WERI-Rb-1 (cell line): ENCODE measurements at places on chromosomes 13 and 19.

GRCh38 chr13:41224113-41225110, 30.0 kb upstream of the KBTBD7 start:
- DNase-seq = no peak

- DNase-seq = no peak
These were observed 3.7 kb upstream of the TUBA3C start for GRCh38 chr13:19185086-19185864.

GRCh38 chr13:39768962-39769361, 113.5 kb downstream of the COG6 start:
- no peak for DNase-seq

DNA sequence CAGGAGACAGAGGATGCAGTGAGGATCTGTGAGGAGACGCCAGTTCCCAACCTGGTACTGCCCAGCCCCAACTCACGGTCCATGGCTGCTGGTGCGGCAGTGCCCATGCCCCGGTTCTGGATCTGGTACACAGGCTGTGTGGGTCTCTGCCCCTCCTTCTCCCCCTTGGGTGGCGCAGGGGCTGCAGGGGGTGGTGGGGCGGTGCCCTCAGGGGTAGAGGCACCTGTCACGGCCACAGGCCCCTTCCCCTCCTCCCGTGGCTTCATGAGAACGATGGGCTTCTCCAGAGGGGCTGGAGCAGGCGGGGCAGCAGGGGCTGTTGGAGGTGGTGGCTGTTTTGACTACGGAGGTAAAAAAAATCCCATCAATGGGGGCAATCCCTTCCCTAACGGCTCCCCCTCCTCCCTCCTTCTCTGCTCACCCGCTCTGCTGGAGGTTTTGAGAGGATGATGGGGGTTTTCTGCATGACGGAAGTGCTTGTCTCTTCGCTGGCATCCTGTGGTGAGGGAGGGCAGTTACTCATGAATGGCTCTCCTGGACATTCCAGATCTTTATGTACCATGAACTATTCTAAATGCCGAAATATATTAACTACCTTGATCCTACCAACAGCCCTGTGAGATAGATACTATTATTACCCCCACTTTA, 7.1 kb downstream of the SMG9 start:
- no peak for DNase-seq

DNA sequence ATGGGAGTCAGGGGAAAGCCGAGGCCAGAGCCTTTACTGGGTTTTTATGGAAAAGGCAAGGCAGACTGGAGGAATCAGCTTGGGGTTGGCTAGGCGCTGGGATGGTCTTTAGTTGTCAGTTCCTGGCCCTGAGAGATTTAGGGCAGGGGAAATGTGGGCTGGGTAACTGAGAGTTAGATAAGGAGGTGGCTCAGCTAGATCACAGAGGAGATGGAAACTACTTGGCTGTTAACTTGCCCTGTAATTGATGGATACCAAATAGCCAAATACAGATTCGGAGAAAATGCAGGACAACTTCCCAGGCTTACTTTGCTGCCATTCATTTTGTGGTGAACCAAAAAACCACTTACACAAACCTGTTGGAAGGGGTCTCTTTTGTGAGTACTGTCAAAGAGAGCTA, 54.0 kb downstream of the LRCH1 start:
- DNase-seq = no peak

DNA sequence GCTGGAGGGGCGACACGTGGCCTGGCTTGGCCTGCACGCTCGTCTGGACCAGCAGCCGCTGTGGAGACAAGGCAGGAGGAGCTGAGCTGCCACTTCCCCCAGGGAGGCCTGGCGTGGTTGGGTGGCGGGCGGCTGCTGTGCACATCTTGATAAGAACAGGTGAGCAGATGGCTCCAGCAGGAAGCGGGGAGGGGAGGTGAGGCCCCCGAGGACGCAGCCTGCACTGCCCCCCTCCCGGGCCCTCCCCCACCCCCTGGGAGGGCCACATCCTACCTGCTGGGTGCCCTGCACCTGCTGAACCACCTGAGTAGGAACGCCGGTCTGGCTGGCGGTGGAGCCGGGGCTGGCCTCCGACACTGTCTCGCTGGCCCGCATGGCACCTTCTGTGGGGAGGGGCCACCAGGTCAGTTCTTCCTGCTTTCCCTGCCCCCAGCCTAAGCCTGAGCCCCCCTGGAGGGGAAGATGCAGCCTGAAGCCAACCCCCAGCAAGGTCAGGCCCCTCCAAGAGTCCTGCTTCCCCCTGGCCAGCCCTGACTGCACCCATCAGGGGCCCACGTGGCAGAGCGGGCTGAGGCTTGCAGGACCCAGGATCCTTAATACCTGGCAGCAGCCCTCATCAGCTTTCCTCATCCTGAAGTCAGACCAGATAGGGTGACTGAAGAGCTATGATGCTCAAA, 22.8 kb downstream of the RFX1 start:
- DNase-seq = peak; percentile 85

- no peak for DNase-seq
These were observed 695 bp downstream of the ICAM1 start for GRCh38 chr19:10271543-10272086.

DNA sequence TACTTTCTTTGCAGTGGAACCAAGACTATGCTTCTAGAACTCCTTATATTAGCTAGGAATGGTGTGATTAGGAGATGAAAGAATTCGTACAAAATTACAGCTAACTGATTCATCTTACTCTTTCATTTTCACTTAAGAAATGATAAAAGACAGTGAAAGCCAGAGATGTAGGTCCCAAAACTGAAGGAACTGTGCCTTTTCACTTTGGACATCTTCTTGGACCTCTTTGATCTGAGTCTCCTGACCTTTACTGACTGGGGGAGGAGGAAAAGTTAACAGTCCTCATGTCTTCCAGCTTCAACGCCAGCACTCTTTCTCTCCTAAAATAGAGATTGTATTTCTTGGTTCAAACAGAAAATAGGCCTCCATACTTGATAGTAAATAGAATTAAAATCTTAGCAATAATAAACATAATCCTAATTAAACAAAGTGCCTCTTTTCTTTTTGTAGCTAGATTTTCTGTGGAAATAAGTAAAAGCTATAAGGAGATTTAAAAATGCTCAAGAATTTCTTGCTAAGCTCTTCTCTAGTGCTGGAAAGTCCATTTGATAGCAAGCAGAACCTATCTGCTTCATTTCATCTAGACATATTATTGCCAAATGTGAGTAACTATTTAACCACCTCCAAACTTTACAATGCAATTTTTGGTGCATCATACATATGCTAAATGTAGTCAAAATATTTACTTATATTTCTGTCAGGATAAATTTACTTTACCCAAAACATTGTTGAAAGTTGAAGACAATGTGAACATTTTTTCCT, 109.4 kb upstream of the POSTN start:
- DNase-seq = no peak

DNA sequence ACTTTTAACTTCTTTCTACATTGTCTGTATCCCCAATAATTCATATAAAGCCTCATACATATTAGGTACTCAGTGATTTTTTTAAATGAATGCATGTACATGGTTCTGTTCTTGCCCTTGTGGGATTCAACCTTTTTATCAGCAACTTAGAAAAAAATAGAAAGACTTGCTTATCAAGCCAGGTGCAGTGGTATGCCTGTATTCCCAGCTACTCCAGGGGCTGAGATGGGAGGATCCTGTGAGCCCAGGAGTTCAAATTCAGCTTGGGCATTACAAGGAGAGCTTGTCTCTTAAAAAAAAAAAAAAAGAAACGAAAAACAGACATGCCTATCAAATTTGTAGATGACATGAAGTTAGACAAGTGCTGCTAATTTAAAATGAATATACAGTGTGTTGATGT, 54.2 kb upstream of the MYCBP2 start:
- no peak for DNase-seq

GRCh38 chr13:111093634-111094033, 21.5 kb upstream of the ARHGEF7 start:
- DNase-seq = no peak

DNA sequence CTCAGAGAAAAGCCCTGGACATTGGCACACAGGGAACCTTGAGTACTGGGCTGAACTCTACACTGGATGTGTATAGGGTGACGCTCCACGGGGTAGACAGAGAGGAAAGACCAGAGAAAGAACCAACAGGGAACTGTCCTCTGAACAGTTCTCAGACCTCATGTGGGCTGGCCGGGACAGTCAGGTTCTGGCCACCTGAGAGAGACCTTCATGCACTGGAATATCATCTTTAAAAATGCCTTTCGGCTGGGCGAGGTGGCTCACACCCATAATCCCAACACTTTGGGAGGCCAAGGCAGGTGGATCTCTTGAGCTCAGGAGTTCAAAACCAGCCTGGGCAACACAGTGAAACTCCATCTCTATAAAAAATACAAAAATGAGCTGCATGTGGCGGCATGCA, 143.8 kb upstream of the GJB6 start:
- DNase-seq = no peak

DNA sequence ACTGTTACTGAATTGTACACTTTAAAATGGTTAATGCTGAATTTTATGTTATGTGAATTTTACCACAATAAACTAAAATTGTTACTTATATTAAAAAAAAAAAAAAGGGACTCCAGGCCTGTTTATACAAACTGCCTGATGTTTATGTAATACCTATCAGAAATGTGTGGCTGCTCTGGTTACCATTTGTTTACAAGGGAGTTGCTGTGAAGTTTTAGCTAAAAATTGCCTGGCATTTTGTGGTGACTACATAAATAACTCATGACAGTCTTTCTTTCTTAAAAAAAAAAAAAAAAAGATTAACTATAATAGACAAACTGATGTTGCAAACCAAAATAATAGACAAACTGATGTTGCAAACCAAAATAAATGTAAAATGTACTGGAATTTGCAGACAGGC, 71.8 kb downstream of the CDADC1 start:
- no peak for DNase-seq

DNA sequence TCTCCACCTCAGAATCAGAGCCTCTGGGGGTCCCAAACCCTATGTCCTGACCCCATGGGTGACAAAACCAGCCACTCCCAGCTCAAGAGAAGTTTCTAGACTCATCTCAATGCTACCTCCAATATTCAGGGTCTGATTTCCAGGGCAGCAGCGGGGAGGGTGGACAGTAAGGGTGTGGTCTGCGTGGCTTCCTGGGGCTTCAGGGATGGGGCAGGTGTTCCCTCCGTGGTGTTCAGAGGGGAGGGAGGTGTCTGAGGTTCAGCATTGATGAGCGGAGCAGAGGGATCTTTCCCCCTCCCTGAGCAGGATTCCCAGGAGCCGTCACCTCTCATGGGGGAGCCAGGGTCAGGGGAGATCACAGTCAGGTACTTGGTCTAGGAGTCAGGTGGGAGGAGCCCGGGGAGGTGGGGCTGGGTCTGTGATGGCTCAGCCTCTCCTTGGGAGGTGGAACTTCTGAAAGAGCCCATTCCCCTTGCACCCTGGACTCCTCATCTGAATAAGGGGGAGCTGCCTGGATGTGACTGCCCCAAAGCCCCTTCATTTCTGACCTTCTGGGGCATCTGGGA, 2.9 kb downstream of the LILRA2 start:
- DNase-seq = no peak

DNA sequence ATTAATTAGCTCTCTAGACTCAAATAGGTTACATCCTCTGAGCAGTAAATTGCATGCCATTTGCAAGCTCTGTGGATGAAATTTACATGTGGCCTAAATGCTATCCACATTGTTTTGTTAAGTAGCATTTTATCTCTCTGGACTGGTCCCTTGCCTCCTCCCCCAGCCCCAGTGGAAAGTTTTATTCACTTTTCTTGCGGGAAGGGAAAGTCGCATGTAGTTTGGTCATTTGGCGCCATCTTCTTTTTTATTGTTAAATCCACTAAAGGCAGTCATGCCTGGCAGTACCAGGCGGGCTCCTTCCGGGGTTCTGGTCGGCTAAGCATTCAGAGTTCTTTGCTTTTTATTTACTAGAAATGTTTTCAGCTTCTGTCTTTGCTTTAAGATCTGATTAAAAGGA, 188.7 kb downstream of the TM9SF2 start:
- no peak for DNase-seq

DNA sequence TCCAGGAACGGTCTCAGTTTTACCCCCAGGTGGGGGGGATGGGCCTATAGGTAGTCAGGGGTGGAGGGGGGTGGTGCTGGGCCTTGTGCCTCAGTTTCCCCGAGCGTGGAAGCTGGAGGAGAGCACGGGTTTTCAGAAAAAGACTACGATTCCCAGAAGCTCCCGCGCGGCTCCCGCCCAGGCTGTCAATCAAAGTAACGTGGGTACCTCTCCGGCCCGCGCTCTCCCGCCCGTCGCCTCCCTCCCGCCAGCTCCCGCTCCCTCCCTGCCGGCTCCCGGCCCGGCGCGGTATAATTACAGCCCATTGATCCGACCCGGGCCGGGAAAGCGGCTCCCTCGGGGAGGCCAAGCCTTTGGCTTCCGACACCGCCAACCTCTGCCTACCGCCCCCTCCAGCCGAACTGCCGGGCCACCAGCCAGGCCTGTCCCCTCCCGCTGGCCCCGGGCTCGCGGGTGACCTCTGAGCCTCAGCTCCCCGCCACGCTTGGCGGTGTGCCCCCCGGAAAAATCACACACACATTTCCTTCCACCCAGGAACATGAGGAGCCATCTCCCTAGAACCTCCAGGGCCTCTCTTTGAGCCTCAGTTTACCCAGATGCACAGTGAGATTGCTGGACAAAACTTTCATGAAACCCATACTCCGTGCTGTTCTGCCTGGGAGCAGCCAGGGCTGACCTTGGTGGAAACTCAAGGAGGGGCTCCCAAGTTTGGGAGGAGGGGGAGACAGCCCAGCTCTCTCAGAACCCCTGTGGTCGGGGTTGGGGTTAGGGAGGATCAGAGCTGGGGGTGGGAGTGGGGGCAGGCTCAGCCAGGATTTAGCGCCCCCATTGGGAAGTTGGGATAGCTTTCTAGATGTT, 7.3 kb upstream of the TLE2 start:
- peak; percentile 97 for DNase-seq

- DNase-seq = no peak
These were observed 22.8 kb upstream of the NDUFS7 start for GRCh38 chr19:1360818-1361461.

- peak; percentile 66 for DNase-seq
These were observed 170.6 kb downstream of the ZIC5 start for GRCh38 chr13:99800951-99801350.

- no peak for DNase-seq
These were observed 305.0 kb downstream of the ZNF536 start for GRCh38 chr19:30676990-30677679.

- no peak for DNase-seq
These were observed 203.9 kb downstream of the COL4A1 start for GRCh38 chr13:110103026-110103425.
